MV-4-11 (cell line): ENCODE measurements at places on chromosomes 1 and 21.

- no peak for DNase-seq
Measured at GRCh38 chr1:26913754-26914619, at the start of gene NR0B2. Gene NR0B2, minus strand, starts transcription at chr1:26913975. Its CDS starts 35 bp downstream, at chr1:26913940.

DNA sequence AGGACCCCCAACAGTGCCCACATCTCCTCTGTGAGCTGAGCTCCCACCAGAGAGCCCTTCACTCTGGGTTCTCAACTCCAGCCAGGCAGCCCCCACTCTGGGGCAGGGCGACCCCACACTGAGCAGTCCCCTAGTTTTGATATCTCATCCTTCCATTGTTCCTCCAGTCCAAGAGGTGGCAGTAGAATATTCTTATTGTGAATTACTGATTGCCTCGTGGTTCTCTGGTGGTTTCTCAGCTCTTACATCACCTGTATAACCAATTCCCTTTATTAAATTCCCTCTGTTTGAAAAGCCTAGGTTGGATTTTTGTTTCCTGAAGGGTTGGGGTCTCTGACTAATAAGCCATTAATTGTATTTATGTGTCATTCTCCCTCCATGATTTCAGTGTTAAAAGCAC lies 407.5 kb downstream of the SETD4 start:
- DNase-seq = no peak

DNA sequence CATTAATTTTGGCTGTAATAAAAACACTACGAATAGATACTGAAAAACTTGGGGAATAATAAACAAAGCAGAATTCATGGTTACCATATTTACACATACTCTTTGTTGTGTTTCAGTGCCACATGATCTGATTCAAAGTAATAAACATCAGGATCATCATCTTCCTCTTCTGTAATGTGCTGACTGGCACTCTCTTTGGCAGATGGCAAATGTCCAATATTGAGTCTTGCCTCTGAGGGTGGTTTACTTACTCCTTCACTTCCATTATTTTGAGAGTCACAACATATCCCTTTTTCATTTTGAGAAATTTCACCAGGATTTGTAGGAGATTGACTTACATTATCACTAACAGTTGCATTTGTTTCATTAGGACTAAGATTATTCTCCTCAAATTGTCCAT lies 50.7 kb downstream of the ZZZ3 start:
- DNase-seq = no peak

DNA sequence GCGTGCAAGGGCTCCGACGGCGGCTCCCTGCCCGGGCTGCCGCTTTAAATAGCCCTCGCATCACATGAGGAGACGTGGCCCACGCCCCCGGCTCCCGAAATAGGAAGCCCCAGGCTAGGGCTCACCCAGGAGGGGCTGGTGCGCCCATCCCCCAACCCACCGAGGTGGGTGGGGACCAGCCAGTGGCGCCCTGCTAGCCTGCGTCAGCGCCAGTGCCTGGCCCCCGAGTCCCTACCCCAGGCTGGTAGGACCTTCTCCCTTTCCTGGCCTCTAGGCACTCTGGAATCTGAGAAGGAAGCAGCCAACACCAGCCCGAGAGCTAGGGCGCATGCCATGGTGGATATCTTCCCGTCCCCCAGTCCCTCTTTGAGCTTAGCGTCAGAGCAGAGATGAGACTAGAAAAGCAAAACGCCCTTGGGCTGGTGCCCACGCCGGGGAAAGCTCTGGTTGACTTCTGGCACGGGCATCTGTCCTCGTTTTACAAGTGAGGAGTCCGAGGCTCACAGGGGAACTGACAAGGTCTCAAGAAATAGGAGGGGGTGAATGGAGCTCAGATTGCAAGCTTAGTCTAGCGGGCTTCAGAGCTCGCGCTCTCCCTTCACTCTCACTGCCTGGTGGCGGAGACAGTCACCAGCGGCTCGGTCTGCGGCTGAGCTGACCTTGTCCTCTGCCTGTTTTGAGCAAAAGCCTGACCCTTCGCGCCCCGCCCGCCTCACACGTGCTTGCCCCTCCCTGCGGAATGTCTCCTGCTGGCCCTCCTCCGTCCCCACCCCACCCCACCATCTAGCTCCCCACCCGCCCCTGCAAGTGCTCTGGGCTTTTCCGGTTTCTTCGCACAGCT lies at the start of gene FABP3:
FABP3 (minus strand) TSS at position 21 of the 841 bp plus-strand sequence. CDS start 62 bp downstream, outside the sequence.
- peak; percentile 8 for DNase-seq

DNA sequence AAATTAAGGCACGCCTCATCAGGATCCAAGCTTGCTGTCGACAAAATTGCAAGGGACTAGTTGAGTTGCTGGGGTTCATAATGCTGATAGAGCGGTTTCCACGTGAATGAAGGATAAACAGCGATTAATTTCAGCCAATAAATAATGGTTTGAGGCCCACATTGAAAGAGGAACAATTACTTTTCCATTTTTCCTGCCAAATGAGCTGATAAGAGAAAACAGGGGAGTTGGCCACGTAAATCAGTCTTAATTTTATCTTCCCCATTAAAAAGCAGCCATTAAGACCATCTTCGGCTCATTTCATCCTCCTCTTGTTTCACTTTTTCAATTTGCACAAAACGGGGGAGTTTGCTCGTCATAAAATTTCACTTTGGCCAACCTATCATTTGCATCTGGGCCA lies 235.5 kb upstream of the RRP15 start:
- no peak for DNase-seq

- DNase-seq = no peak
Measured at GRCh38 chr1:110005971-110006370, 21.4 kb downstream of the AHCYL1 start.

DNA sequence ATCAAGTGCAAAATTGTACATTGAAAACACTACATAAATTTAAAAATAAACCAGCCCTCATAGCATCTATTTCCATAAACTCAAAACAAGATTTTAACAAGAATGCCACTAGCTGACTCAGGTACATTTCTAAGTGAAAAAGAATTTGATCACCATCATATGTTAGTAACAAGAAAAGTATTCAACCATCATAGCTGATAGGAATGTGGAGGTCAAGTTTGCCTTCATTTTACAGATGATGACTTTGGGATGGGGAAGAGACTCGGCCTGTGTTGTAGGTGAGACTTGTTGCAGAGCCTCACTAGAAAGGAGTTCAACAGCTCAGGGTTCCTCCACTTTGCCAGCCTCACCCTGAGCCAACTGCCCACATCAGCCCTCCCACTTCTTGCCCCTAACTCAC lies 318.8 kb upstream of the FAM78B start:
- DNase-seq = no peak

DNA sequence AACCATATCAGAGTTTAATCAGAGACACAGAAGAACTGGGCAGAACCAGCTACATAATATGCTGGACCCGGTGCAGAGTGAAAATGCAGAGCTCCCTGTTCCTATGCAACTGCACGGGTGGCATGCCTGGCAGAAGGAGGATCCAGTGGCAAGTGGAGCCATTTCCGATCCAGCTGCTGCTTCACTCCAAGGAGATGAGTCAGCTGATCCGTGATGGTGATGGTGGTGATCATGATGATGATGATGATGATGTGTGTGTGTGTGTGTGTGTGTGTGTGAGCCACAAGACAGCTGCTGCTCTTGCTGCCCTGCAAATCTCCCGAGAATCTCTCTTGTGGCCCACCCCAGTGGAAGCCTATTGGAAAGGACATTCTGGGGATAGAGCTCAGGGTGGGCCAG lies 133.0 kb downstream of the URB2 start:
- no peak for DNase-seq
